ENCODE measurements at places on chromosomes 13 and 19.

DNA sequence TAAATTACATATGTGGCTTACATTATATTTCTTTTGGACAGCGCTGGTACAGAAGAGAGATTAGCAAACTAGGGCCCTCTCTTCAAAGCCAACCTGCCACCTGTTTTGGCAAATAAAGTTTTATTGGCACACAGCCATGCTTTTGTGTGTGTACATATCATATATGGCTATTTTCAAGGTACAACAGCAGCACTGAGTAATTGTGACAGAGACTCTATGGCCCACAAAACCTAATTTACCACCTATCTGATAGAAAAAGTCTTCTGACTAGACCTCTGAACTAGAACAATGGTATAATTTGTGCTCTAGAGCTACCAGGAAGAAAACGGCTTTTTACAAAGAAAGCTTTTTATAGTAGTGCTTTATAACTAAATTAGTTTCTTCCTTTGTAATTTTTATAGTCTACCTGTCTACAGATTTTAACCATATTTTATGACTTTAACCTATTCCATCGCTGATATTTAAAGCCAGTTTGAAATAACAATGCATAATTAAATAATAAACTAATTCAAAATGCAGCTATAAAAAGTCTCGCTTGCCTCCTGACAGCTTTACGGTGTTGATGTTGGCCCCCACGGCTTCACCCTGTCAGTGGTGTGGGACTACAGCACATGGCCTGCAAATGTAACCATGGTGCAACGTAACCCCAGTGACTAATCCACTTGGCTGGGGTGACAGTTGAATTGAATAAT, 17.7 kb upstream of the DPY19L3 start:
- no peak for DNase-seq

GRCh38 chr19:19338082-19338481, 17.5 kb downstream of the MAU2 start:
- DNase-seq = no peak

GRCh38 chr13:42885325-42885724, 103.9 kb downstream of the FAM216B start:
- DNase-seq = no peak

DNA sequence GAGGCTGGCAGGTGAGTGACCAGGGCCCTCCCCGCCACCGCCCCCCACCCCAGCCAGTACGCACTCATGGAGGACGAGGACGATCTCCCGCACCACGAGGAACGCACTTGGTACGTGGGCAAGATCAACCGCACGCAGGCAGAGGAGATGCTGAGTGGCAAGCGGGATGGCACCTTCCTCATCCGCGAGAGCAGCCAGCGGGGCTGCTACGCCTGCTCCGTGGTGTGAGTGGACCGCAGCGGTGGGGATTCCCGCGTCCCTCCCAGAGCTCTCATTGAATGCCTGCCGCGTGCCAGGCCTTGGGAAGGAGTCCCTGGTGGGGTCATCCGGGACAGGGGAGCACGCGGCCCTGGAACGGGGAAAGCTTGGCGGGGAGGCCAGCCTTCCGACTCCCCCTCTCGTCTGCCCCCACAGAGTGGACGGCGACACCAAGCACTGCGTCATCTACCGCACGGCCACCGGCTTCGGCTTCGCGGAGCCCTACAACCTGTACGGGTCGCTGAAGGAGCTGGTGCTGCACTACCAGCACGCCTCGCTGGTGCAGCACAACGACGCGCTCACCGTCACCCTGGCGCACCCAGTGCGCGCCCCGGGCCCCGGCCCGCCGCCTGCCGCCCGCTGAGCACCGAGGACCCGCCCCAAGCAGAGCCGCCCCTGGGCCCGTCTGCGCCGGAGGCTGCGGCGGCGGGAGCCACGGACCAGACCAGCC, 4.8 kb upstream of the IFI30 start:
- DNase-seq = no peak

DNA sequence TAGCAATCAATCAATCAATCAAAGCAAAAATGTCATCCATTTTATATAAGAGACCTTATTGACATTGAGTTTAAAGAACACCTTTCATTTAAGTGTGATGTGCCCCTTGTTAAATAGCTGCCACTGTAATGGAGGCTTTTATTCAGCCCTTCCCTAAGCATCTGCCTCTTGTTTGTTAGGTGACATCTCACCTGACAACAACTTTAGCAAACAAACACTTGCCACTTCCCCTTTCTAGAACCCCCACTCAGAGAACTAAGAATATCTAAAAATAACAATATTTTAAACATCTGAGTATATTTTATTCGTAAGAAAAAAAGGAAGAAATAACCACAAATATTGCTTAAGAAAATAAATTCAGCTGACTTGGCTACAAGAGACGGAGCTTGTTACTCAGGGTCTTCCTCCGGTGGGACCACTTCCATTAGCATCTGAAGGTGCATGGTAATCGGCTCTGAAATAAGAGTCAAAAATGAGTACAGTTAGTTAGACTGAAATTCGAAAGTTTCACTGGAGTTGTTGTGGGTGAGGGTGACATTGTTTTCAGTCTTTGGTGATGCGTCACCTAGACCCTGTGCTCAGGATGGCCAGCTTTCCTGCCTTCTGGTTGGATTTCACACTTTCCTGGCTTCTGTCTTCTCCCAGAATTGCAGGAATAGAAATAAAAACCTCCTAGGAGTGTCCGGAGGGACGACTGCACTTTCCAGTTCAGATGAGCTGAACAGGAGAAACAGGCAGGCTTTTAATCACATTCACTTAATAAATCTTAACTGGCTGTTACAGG, 39.1 kb downstream of the SLC7A9 start:
- no peak for DNase-seq

DNA sequence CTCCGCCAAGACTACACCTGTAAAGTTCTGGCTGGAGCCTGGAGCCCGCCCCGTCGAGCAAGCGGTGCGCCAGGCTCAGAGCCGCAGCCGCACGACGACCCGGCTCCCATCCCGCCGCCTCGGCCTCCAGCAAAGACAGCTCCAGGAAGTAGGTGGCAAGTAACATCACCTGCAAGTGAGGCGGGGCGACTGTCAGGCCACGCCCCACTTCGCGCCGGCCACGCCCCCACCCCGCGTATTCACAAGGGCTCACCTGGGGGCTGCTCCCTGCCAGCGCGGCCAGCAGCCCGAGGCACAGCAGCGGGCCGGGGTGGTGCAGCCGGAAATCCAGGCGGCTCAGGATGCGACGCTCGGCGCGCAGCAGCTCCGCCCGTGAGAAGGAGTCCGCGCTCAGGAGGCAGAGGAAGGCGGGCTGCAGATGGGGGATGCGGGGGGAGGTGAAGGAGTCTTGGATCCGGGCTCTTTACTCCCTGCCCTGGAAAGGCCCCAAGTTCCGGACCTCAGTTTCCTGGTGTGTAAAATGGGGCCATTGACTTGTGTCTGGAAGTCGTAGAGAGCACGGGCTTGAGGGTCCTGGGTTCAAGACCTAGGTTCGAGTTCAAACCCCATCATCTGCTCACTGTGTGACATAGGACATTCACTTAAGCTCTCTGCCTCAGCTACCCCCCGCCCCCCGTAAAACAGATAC, 3.2 kb downstream of the CCNP start:
- DNase-seq = no peak

DNA sequence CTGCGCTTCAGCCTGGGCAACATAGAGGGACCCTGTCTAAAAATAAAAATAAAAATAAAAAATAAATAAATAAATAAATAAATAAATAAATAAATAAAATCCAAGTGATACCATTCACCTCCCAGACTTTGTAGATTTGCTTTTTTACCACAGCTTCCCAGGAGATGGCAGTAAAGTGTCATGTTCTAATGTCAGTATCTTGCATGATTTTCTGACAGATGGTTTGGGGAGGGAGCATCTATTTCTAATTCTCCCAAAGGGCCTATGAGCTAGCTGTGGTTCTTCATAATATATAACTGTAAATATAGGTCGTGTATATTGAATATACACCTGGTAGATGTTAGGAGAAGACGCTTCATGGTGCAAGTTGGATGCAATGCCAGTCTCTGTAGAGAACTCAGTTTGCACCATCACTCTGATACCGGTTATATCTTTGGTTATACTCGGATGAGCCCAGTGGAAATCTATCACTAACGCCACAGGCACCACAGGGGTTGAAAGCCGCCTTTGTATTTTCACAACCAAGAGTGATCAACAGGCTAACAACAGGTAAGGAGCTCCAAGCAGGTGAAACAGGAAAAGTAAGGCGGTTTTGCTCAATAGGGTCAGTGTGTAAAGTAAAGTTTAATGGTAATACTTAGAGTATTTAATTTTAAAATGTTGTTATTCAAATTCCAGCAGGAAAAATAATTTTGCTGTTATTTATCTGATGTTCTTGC, 13.9 kb downstream of the APLP1 start:
- DNase-seq = peak; percentile 80

- no peak for DNase-seq
Measured at GRCh38 chr19:51978882-51979281, 7.8 kb downstream of the ZNF350 start.

DNA sequence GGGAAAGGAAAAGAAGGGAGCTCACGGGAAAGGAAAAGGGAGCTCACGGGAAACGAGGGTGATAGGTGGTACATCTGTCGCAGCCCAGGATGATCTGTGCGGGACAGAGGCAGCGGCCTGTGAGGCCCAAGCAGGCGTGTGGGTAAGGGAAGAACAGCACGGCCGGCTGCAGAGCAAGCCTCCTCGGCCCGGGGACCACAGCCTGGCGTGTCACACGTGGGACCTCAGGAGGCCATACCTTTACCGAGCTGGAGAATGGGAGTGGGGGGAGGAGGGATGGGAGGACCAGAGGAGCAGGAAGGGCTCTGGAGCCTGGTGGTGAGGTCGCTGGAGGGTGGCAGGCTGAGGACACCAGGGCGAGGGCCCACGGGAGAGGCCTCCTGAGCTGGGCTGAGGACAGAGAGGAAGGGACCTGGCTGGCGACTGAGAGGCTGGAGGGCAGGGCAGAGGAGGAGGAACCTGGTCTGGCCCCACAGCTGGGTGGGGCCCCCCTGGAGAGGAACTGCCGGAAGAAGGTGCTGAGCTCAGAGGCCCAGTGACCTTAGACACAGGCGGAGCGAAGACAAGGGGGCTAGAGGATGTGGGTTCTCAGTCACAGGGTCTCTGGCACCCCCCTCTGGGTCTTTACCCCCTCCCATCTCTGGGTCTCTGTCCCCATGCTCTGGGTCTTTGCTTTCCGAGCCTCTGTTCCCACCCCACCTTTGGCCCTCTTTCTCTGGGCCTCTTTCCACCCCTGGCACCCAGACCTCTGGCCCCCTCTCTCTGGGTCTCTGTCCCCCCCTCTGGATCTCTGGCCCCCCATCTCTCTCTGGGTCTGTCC, 2.9 kb upstream of the FTL start:
- peak; percentile 41 for DNase-seq

DNA sequence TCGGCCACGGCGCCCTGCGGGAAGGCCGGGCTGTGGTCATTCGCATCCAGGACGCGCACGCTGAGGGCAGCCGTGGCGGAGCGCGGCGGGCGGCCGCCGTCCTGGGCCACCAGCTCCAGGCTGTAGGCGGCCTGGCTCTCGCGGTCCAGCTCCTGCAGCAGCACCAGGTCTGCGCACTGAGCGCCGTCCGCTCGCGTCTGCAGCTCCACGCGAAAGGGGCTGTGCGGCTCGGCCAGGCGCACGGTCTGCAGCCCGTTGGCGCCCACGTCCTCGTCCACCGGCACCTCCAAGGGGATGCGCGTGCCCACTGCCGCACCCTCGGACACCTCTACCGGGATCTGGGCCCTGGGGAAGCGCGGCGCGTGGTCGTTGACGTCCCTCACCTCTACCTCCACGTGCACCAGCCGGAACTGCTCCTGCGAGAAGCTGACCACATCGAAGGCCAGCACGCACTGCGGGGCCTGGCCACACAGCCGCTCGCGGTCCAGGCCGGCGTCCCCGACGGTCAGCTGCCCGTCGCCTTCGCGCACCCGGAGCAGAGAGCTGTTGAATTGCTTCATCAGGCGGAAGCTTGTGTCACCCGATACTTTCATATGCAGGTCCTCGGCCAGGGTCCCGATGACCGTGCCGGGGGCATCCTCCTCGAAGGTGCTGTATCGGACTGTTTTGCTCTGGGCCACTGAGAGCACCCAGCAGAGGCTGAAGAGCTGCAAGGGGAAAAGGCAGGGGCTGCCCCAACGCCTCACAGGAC, 583 bp downstream of the PCDH8 start:
- no peak for DNase-seq

GRCh38 chr19:49972841-49973240, 11.9 kb upstream of the SIGLEC11 start:
- DNase-seq = no peak

- no peak for DNase-seq
Measured at GRCh38 chr19:28983430-28983829, 229.5 kb downstream of the UQCRFS1 start.
